T follicular helper cell (primary cell): ENCODE measurements at places on chromosomes 13 and 19.

DNA sequence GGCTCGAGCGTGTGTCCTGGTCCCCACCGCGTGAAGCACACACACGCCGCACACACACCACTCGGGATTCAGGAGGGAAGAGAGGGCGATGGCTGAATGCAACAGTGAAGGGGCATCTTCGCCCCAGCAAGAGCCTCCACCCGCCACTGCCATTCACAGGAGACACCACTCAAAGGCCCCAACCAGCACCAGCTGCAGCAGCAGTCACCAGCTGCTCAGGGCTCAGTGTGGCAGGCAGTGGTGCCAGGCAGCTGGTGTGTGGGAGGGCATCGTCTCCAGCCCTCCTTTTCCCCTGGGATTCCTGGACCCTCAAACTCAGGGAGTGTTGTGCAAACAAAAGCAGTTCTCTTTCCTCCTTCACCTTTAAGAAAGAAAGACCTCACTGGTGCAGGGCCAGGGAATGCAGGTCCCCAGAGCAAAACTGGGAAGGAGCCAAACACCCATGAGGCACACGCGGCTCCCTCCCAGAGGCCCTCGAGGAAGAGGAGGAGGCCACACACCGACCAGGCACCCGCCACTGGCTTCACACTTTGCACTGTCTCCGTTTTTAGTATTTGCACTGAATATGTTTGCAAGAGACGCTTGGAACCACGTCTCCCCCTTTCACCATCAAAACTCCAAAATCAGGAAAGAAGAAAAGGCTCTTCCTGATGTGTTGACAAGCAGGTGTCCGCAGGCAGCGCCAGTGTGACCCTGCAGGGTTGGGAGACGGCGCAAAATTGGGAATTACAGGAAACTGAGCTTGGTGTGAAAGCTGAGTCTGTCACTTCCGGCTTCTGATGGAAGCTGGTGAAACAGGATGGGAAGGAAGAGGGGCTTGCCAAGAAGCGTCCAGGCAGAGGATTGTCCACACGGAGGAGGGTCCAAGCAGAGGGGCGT, 26.4 kb upstream of the F7 start:
- no peak for DNase-seq

DNA sequence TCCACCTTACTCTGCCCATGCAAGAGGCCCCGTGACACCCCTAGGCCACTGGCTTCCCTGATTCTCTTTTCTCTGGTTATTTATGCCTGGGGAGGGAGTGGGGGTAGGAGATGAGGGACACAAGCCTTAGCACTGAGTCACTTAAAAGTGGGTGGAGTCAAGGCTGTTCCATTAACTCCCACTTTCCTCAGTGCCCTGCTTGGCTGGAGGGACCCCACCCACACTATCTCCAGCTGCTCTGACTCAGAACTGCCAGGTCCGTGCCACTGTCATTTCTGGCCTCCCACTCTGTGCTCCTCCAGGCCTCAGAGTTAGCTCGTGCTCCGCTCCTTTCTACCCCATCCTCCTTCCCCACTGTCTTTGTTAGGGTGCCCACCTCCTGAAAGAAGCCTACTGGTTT, 113.4 kb upstream of the UQCRFS1 start:
- no peak for DNase-seq

DNA sequence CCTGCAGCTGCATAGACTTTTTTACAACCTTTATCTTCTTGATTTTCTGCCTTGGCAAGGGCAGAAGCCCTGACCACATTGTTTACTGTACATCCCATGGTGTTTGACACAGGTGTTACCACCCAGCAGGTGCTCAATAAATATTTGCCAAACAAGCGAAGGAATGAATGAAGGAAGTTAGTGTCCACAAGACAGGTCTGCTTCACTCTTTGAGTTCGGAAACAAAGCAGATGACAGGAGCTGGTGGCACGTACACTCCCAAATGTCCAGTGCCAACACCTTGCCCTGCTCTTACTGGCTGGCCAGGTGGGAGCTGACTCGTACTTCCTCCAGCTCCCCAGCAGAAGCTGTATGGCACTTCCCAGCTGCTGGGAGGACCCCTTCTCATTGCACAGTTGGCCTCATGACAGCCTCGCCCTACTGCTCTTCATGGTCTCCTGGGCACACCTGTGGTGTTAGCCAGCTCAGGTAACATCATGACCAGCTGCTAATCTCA, 22.0 kb upstream of the MUC16 start:
- no peak for DNase-seq

GRCh38 chr13:37385956-37386670, 212.5 kb downstream of the POSTN start:
- DNase-seq = no peak

- DNase-seq = no peak
Measured at GRCh38 chr19:53132141-53132991, at the start of gene ZNF415. ZNF415 (minus strand) TSS chr19:53132910; CDS start chr19:53122676, 10,234 bp downstream.
